Progenitor cell of endocrine pancreas (in vitro differentiated cells): ENCODE measurements at places on chromosomes 4 and X.

DNA sequence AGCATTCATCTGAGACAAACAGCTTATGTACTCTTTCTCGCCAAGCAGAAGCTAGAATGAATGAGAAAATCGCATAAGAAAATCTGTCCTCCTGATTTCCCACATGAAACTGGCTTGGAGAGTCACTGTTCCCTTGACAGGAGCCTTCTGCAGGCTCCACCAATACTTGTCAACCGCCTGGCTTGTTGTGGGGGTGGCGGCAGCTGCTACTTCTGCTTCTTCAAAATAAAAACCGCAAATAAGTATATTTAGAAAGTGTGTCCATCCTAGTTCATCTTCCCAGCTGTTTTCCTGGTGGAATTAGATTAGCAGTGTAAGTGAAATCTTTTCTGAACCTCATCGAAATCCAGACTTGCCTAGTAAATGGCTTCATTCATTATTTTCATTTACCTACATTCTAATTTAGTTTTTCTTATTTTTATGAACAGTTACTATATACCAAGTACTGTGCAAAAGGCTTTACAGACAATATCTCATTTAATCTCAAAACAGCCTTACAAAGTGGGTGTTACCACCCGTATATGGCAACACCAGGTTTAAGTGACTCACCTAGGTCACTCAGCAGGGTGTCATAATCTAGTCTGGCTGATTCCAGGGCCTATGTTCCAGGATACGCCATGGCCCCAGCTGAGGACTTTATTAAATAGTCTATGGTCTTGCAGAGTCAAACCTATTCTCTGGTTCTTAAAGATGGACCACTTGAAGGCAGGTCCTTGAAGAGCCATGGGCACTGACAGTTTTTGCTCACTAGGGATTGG is 104.6 kb upstream of the IGFBP7 start:
- no peak overlapping the region for H3K27ac ChIP-seq
- no peak for DNase-seq
- no peaks in the 10 kb centered on the region for H3K36me3 ChIP-seq
- H3K27me3 ChIP-seq = no peaks in the 10 kb centered on the region
- H3K4me1 ChIP-seq = no peaks in the 10 kb centered on the region
- H3K4me3 ChIP-seq = no peak overlapping the region

DNA sequence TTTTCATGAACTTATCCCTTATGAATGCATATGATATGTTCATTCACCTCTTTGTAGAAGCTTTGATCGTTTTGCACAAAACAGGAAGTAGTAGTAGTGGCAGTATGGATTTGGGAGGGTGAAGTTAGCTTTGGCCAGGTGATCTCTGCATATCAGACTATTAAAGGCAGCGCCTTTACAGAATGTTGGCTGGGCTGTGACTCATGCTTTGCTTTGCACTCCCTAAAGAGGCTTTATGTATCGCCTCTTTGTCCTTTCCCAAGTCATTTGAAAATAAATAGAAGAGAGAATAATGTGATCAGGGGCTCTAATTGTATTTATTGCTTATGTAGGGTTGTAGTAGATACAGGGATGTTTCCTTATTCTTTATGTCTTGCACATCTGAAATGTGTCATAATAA is 50.4 kb downstream of the SHROOM3 start:
- no peak overlapping the region for H3K4me3 ChIP-seq
- peaks cover 21% of the 10 kb centered on the region for H3K4me1 ChIP-seq
- peak overlapping the region; percentile 56 for H3K27ac ChIP-seq

DNA sequence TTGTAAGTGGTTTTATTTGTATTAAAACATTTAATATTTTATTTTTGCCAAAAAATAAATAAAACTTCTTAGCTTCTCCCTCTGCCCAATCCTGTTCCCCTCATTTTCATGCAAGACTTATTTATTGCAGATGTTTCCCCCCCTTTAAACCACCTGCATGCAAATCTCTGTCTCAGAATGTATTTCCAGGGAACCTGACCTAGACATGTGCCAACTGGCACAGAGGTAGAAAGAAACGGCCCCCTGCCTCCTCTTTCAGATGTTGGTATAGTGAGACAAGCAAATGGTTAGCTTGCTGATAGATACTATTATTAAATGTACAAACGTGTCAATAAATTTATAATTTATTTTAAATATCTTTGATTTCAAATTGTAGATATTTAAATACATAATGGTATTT is 47.1 kb downstream of the KLF3 start:
- no peak overlapping the region for H3K27ac ChIP-seq
- H3K27me3 ChIP-seq = no peaks in the 10 kb centered on the region
- H3K36me3 ChIP-seq = peaks cover 6% of the 10 kb centered on the region

DNA sequence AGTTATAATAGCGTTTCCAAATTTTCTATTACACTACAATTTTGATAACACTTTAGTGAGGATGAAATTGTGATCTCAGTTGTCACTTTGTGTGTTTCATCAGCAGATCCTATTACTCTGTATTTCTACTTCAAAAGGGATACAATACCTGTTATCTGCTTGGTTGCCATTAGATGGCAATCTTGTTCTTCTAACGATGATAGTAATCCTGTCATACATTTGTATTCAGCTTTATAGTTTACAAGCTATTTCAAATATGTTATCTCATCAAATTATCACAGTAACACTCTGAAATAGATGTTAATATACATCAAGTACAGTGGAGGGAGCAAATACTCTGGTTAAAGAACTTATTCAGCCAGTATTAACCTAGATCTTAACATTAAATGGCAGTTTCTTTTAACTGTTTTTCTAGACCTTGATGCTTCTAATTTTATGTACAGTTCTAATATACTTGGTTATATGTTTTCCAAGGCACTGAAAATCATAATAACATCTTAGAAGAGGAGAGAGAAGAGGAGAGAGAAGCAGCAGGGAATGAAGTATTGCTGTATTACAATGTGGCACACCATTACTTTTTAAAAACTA is 292.0 kb downstream of the CCSER1 start:
- H3K36me3 ChIP-seq = no peaks in the 10 kb centered on the region
- H3K4me3 ChIP-seq = no peak overlapping the region
- no peak overlapping the region for H3K27ac ChIP-seq
- H3K4me1 ChIP-seq = no peaks in the 10 kb centered on the region
- H3K27me3 ChIP-seq = no peaks in the 10 kb centered on the region
- DNase-seq = no peak

- H3K4me3 ChIP-seq = no peak overlapping the region
- peaks cover 1% of the 10 kb centered on the region for H3K36me3 ChIP-seq
- no peak overlapping the region for H3K27ac ChIP-seq
- DNase-seq = no peak
- no peaks in the 10 kb centered on the region for H3K27me3 ChIP-seq
- H3K4me1 ChIP-seq = peaks cover 31% of the 10 kb centered on the region
These were observed 630.6 kb downstream of the MID1IP1 start for GRCh38 chrX:39431893-39432292.
